H1 (cell line): ENCODE measurements at places on chromosomes 13 and 19.

DNA sequence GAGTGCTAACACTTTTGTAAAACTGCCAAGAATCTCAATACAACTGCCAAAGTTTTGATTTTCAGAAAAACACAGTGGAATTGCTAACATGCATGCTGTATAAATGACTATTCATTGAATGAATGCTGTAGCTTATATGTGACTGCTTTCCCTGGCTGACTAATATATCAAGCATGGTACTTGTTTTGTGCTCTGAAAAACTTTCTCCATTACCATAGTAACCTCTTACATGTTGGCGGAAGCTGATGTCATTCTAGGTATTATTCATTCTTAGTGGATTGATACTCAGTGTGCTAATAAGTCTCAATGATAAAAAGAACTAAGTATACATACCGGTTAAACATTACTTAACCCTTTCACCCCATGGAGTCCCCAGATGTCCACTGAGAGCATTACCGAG lies 166.1 kb upstream of the MYO16 start:
- DNase-seq, result no peak

- DNase-seq, result no peak
Measured at GRCh38 chr13:98346904-98347636, 170.0 kb upstream of the RNF113B start.

DNA sequence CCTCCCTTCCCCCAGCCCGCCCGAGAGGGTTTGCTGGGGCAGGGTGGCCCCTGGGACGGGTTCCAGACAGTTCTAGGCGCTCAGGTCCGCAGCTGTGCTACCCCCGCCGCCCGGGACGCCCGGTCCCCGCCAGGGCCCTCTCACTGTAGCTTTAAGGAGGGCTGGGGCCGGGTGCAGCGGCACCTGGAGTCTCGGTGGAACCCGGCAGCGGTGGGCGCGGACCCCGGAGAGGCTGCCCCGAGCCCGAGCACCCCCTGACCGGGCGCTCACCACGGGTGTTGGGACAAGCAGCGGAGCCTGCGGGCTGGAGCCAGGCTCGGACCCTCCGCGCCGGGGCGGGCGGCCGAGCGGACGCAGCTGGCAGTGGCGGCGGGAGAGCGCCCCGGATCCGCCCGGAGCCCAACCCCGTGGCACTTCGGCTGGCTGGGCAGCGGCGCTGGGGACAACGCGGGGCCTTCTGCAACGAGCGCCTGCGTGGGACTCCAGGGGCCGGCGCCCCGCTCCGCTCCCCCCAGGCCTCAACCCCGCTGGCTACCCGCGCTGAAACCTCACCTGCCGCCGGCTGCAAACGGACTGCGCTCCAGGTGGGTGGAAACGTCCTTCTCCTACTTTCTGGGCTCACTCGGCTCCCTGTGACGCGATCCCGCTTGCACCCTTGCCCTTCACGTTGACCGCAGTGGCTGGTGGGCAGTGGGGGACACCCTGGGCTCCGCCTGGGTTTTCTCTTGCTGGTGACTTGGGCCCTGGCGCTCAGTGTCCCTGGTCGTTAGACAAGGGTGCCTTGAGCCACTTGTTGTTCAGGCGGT lies 81.1 kb downstream of the ZNF429 start:
- DNase-seq, result peak; percentile 72

DNA sequence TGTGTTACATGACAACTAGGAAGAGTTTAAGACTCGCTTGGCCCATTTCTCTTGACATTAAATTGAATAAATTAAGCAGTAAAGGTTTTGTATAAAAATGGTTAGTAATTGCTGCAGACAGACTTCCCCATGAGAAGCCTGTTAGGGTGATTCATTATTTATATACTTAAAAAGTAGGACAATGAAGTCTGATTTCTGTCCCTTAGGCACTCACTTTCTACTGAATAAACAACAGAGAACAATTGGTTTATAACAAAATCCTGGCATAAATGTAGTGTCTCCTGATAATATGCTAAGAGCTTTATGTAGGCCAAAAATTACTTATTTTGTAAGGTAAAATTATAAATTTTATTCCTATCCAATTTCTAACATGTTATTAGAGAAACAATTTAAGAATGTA lies 2138.5 kb upstream of the PCDH20 start:
- no peak for DNase-seq

GRCh38 chr19:1087813-1088415 lies 7.3 kb downstream of the POLR2E start:
- no peak for DNase-seq

DNA sequence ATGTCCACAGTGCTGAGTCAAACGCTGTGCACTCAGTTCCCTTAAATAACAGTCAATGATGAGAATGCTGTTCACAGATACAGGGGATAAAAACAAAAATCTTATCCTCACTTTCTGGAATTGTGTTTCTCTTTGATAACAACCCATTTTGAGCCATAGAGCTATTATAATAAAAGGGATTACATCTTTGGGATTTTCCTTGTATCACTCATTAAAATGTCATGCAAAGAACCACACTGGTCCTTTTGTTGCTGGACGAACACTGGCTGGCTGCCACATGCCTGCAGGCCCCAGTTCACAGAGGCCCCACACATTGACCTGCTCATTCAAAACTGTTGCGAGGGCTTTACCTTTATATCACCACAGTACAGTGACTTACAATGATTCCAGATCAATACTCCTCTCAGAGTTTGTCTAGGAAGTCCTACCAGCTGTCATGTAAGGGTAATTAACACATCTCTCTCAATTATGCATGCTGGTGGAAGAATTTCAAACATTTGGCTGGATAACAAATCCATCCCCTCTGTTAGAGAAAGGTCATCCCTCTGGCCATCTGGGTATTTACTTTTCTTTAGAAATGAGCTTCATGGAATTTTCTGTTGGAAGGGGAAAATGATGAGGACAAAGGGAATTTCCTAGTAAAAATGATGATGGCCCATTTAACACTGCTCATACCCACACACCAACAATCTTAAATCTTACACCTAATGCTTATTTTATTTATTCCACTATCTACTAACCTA lies 85.9 kb downstream of the MBNL2 start:
- no peak for DNase-seq

DNA sequence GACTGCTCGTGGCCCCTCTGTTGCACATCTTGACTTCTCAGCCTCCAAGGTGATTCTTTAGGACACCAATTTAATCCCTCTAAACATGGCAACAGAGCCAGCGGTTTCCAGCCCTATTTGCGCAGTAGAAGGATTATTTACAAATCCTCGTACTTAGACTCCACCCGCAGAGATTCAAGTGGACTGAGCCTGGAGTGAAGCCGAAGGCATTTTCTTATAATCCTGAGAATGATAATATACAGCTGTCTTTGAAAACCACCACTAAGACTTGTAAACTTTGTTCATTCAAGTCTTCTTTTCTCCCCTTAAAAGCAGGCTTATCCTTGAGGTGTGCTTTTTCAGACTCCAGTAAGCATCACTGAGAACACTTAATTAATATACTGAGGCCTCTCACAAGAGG lies 4.8 kb upstream of the DPRX start:
- no peak for DNase-seq

- no peak for DNase-seq
Measured at GRCh38 chr13:102555914-102556553, 40.8 kb upstream of the TPP2 start.

DNA sequence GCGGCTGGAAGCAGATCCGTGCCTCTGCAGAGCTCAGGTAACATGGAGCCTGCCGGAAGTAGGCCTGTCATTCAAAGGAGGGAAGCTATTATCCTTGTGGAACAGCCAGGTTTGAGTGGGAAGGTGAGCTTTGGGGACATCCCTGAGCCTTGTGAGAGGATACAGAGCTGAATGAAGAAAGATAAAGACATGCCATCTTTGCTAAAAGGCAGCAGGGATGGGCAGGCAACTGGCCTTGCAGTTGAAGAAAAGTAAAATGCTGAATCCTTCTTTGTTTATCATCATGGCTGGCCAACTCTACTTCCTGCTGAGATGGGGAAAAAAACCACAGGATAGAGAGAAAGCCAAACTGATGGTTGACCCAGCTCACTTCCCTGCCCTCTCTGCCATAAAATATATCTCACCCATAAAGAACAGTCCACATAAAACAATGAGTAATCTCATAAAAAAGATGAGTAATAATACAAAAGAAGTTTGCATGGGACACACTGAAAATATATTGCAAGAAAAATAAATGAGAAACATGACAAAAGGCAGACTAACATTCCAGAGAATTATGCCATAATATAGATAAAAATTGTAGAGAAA lies 226.3 kb downstream of the DLEU7 start:
- DNase-seq, result no peak

DNA sequence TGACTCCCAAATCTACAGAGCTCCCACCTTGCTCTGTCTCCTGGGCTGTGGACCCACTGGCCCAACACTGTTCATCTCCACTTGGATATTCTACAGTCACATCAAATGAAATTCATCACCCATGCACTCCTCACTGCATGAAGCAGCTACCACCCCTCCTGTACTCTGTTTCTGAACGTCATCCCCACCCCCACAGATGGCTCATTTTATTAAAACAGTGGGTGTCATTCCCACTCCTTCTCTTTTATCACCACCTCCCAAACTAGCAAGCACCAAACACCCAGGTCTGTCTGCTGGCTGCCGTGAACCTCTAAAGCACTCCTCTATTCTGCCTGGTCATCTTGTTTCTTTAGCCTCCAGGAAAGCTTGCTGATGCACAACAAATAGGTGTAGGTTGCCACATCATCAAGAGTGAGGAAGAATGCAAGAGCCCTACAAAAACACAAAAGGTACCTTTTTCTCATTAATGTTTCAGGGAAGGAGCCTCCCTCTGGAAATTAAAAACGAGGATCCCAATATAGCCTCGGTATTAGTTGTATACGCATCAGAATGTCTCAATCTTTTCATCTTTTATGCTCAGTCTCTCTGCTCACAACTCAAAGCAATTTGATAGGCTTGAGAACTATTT lies 91.8 kb downstream of the MIPEP start:
- DNase-seq, result no peak

DNA sequence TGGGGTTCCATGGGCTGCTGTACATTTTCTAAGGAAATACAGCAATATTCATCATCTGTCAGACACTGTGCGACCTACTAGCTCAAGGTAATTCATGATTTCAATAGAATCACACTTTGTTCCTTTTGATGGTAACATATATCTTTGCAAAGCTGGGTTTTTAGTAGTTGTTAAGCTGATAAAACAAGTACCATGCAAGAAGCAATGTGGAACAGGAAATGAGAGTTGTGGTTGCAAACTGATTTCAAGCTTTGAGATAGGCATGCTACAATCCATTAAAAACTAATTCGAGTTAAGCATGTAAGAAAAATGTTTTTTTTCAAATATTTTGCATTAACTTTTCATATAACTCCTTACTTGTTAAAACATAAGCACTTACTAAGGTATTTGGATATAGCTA lies 6.8 kb upstream of the MBNL2 start:
- no peak for DNase-seq

DNA sequence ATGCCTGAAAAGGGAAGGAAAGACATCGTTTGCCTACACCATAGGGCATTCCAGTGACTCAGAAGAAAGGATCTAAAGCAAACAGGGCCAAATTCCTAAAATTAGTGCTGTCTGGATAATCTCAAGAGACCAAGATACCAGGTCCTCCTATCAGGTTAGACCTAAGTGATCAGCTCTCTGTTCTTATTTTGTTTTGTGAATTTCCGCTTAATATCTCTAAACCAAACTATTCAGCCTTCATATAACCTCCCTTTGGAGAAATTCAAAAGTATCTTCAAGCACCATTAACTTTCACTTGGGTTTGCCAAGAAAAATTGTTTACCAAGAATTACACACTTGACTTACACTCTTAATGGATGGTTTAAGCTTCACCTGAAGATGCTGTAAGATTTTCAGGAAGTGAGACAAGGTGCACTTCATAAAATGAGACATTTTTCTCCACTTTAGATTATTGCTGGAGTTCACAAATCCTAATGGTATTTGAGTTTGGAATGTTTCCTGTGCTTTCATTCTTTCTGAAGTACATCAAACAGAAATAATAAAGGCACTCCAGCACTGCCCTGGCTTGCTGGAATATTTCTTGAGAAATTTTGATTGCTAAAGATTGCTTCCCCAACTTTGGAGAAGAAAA lies 376.1 kb downstream of the LMO7 start:
- no peak for DNase-seq

DNA sequence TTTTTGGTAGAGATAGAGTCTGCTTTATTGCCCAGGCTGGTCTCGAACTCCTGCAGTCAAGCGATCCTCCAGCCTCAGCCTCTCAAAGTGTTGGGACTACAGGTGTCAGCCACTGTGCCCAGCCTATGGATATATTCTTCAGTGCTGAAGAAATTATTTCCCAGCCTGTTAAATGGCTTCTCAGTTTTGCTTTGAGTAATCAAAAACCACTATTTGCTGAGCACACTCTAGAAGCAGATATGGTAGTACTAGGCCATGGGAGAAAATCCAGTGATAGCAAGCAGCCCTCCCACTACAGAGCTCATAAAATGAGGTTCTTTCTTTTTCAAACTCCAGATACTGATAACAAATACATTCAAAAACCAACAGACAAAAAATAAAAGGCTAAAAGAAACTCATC lies 80.6 kb upstream of the CLDN10 start:
- no peak for DNase-seq

DNA sequence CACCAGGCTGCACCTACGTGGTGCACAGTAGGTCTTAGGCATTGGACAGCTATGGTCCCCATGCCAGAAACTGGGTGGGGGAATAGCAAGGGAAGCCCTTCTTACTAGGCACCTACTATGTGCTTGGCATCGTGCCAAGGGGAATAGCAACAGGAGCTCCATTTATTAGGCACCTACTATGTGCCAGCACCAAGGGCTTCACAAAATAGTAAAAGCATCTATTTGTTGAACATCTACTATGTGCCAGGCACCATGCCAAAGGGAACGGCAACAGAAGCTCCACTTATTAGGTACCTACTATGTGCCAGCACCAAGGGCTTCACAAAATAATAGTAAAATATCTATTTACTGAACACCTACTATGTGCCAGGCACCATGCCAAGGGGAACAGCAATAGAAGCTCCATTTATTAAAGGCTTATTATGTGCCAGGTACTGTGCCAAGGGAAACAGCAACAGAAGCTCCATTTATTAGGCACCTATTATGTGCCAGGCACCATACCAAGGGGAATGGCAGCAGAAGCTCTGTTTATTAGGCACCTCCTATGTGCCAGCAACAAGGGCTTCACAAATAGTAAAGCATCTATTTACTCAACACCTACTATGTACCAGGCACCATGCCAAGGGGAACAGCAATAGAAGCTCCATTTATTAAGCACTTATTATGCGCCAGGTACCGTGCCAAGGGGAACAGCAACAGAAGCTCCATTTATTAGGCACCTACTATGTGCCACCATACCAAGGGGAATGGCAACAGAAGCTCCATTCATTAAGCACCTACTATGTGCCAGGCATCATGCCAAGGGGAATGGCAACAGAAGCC lies 108.5 kb downstream of the PTPRS start:
- no peak for DNase-seq
